ENCODE measurements at places on chromosomes 3 and 15. TPM values are rescaled to one million over a fixed set of nuclear protein-coding genes. Genes with fewer than 3 reads are reported as not detected.
A peak's percentile ranks its signal among the peaks of the same experiment; 100 is the strongest.

DNA sequence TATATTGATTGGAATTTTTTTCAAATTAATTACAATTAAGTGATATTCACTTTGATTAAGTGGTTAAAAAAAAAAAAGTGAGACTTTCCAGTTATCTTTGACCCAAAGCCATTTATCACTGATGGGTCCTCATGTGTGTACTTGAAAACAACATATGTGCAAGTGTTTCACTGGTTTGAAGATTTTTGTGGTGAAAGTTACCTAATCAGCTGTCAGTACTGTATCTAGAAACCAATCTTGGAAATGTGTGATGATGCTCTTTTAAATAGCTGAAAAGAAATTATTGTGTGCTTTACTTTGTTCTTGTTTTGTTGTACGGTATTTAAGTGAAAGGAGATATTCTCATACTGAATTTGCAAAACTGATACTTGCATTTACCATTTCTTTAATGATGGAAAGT lies 11.6 kb upstream of the XCR1 start:
- H3K4me1 ChIP-seq: peaks cover 1% of the 10 kb centered on the region
- H3K27ac ChIP-seq: no peak overlapping the region
- H3K4me3 ChIP-seq: no peak overlapping the region
- H3K36me3 ChIP-seq: peaks cover 9% of the 10 kb centered on the region
- no peak for DNase-seq
- H3K27me3 ChIP-seq: peaks cover 9% of the 10 kb centered on the region

DNA sequence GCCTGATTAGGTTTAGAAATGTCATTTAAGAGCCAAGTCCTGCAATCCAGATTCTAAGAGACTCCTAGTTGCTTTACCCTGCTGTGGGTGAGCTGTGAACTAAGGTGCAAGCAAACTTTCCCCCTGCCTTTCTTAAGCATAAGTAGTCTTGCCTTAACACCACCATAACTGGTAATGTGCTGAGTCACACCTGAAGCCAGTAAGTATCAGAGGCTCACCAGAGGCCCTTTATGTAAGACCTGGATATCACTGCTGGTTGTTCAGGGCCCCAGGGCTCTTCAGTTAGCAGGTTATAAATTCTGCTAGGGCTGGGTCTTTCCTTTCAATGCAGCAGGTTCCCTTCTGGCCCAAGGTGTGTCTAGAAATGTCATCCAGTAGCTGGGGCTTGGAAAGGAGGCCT lies 509.9 kb downstream of the VGLL3 start:
- no peak for DNase-seq
- no peaks in the 10 kb centered on the region for H3K36me3 ChIP-seq
- H3K27me3 ChIP-seq: no peaks in the 10 kb centered on the region
- no peaks in the 10 kb centered on the region for H3K4me1 ChIP-seq

DNA sequence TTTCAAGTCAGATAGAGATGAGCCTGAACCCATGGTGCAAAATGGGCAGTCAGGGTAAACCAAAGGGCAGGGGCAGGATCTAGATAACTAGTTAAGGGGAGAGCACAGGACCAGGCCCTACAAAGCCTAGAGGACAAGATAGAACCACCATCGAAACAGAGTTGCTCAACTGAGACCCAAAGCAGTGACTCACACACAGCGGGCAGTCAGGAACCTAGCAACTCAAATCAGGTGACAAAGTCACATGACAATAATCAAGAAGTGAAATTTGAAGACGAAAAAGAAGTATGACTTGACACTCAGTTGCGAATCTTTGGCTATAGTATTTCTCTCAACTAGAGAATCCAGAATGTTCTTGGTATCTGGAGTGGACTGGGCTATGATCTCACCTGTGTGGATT lies 136.0 kb upstream of the PTPRG start:
- H3K27ac ChIP-seq: no peak overlapping the region
- no peak overlapping the region for H3K4me3 ChIP-seq
- no peaks in the 10 kb centered on the region for H3K27me3 ChIP-seq
- no peaks in the 10 kb centered on the region for H3K4me1 ChIP-seq

DNA sequence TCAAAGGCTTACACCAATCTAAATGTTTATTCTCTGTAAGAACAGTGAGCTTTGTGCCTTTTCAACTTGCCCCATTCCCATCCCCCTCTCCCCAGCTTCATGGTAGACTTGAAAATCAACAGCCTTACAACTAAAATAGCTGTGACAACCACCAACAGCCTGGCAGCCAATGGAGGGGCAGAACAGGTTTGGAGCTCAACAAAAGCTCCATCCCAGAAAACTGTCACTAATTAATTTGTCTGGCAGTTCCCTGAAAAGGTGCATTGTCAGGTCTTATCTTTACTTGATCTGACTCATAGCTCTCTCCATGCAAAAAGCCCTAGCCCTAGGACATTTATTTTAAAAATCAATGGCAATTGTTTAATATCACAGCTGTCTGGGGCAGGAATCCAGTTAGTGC lies 22.6 kb downstream of the MTHFS start:
- H3K27ac ChIP-seq: no peak overlapping the region
- no peak for DNase-seq
- peaks cover 14% of the 10 kb centered on the region for H3K4me1 ChIP-seq
- H3K36me3 ChIP-seq: peaks cover 83% of the 10 kb centered on the region
- no peaks in the 10 kb centered on the region for H3K27me3 ChIP-seq
- no peak overlapping the region for H3K4me3 ChIP-seq

GRCh38 chr3:172194702-172195406 lies 155.5 kb downstream of the FNDC3B start:
- no peaks in the 10 kb centered on the region for H3K4me1 ChIP-seq
- DNase-seq: no peak
- H3K4me3 ChIP-seq: no peak overlapping the region
- no peaks in the 10 kb centered on the region for H3K27me3 ChIP-seq
- H3K36me3 ChIP-seq: peaks cover 7% of the 10 kb centered on the region

DNA sequence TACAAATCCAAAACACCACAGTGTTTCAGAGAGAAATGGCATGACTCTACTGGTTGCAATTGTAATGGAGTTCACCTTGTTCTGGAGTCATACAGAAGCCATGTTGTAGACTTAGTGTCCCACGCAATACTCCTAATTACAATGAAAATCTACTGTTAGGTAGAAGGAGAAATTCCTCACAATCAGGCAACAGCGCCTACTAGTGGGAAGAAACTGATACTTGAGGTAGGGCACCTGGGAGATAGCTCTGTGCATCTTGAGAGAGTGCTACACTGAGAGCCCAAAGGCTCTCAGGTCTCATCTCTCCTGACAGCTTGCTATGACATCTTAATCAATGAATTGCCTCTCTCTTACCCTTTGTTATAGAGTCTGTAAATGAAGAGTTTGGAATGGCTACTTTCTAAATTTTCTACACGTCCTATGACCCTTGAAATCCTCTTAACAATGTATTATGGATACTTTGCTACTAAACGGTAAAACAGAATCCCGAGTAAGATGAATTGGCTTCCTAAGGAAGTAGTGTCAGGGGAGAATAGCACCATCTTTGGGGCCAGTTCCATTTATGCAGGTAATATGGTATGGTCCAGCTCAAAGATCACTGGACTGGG lies 422.7 kb upstream of the TPRG1 start:
- peaks cover 2% of the 10 kb centered on the region for H3K36me3 ChIP-seq
- H3K27ac ChIP-seq: no peak overlapping the region
- DNase-seq: no peak
- H3K4me1 ChIP-seq: peaks cover 6% of the 10 kb centered on the region
- H3K27me3 ChIP-seq: no peaks in the 10 kb centered on the region

GRCh38 chr3:193702967-193703366 lies 110.0 kb downstream of the OPA1 start:
- H3K27ac ChIP-seq: no peak overlapping the region
- H3K36me3 ChIP-seq: peaks cover 14% of the 10 kb centered on the region
- DNase-seq: no peak
- H3K4me1 ChIP-seq: peaks cover 3% of the 10 kb centered on the region
- H3K4me3 ChIP-seq: no peak overlapping the region
- no peaks in the 10 kb centered on the region for H3K27me3 ChIP-seq

DNA sequence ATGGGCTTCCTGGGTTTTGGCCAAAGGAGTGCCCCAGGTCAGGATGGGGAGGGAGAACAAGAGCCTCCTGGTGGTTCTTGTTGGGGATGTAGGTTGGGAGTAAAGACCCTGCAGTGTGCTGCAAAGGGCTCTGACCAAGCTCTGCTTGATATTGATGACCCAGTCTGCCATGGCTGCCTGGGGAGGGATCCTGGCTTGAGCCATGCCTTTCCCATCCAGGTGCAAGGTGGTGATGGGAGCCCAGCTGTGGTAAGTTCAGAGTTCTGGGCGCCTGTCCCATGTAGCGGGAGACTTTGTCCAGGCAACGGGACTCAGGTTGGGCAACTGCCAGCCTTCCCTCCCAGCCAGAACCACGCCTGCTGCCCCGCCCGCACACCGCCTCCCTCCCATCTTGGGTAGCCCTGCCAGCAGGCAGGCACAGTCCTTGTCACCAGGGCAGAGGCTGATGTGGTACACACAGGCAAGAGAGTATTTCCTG lies 2.6 kb downstream of the GNAI2 start:
- DNase-seq: no peak
- peak overlapping the region; percentile 100 for H3K4me3 ChIP-seq
- H3K4me1 ChIP-seq: peaks cover 41% of the 10 kb centered on the region
- H3K27ac ChIP-seq: peak overlapping the region; percentile 99
- H3K27me3 ChIP-seq: no peaks in the 10 kb centered on the region
- H3K36me3 ChIP-seq: peaks cover 20% of the 10 kb centered on the region

GRCh38 chr3:54654776-54655175 lies 273.1 kb downstream of the LRTM1 start:
- no peaks in the 10 kb centered on the region for H3K27me3 ChIP-seq
- no peaks in the 10 kb centered on the region for H3K36me3 ChIP-seq
- no peaks in the 10 kb centered on the region for H3K4me1 ChIP-seq
- H3K27ac ChIP-seq: no peak overlapping the region

DNA sequence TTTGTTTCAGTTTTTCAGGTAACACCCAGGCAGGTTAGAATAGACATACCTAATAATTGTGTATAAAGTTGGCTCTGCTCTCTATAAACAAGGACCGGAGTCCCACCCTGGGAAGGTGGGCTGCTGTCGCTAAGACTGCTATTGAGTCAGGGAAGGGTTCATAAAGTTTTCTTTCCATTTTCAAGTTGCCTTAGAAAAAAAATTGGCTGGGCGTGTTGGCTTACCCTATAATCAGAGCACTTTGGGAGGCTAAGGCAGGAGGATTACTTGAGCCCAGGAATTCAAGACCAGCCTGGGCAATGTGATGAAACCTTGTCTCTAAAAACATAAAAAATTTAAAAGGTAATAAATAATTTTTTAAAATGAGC lies 11.3 kb upstream of the PIAS1 start:
- H3K27ac ChIP-seq: no peak overlapping the region
- H3K27me3 ChIP-seq: peaks cover 25% of the 10 kb centered on the region
- no peaks in the 10 kb centered on the region for H3K36me3 ChIP-seq
- peaks cover 2% of the 10 kb centered on the region for H3K4me1 ChIP-seq
- DNase-seq: no peak

DNA sequence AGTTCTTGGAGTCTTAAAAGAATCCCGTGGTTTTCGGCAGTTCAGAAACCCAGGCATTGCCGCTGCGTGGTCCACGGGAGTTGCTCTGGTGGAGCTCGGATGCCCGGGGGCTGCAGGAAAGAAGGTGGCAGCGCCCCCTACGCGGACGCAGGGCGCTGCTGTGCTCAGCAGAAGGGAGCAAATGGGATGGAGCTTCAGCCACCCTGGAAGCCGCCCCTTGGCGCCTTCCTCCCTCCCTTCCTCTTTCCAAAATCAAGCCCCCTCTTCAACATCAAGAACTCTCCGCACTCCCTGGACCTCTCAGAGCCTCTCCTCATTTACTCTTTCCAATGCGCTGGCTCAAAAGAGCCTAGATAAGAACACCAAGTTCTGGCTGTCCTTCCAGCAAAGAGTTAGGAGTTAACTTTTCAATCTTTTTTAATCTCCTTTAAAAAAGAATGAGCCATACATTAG lies 880 bp upstream of the CHRNA7 start:
- peaks cover 3% of the 10 kb centered on the region for H3K4me1 ChIP-seq
- H3K4me3 ChIP-seq: peak overlapping the region; percentile 50
- peaks cover 76% of the 10 kb centered on the region for H3K27me3 ChIP-seq
- H3K27ac ChIP-seq: no peak overlapping the region

GRCh38 chr3:182248349-182248880 lies 536.7 kb downstream of the SOX2 start:
- H3K27ac ChIP-seq: no peak overlapping the region
- no peaks in the 10 kb centered on the region for H3K4me1 ChIP-seq
- no peak for DNase-seq
- H3K4me3 ChIP-seq: no peak overlapping the region
- peaks cover 5% of the 10 kb centered on the region for H3K27me3 ChIP-seq

DNA sequence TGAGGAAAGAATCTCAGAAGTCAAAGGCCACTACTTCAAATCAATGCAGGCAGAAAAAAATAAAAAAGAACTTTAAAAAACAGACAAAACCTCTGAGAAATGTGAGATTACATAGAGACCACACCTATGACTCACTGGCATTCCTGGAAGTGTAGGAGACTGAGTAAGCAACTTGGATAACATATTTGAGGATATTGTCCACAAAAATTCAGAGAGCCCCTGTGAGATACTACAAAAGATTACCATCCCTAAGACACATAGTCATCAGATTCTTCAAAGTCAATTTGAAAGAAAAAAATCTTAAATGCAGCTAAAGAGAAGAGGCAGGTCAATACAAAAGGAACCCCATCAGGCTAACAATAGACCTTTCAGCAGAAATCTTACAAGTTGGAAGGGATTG lies 887.3 kb downstream of the NTRK3 start:
- no peaks in the 10 kb centered on the region for H3K36me3 ChIP-seq
- no peak overlapping the region for H3K27ac ChIP-seq
- H3K4me1 ChIP-seq: no peaks in the 10 kb centered on the region
- no peak overlapping the region for H3K4me3 ChIP-seq

DNA sequence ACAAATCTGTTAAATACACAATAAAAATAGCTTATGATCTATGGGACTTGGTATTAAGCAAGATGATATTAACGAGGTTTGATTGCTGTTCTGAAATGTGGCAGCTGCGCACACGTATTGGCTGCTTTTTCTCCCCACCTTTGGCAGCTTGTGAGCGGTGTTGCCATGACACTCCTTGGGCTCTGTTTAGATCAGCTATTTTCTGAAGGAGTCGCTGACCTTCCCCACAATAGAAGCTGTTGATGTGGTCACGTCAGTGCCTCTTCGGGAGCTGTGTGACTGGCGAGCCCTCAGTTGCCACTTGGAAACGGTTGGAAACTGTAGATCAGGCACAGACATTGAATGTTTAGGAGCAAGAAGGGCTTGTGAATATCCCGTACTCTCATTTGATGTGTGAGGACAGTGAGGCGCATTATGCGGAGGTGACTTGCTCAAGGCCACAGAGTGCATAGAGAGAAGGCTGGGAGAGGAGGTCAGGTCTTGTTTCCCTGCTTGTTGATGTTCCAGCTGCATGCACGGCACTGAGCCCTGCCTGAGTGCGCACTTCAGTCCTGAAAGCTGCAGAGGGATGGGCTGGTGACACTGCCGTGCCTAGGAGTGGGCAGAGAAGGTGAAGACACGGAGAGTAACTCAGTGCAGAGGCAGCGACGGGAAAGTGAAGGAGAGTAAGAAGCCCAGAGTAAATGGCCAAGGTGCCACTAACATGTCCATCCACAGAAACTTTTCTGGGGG lies 198.4 kb downstream of the LPP start:
- DNase-seq: no peak
- H3K36me3 ChIP-seq: peaks cover 18% of the 10 kb centered on the region
- no peaks in the 10 kb centered on the region for H3K27me3 ChIP-seq
- H3K4me1 ChIP-seq: peaks cover 2% of the 10 kb centered on the region
- no peak overlapping the region for H3K27ac ChIP-seq

The RYK gene
- 23.4 TPM for total RNA-seq

The KNG1 gene
- total RNA-seq: not detected

The TJP1 gene
- not detected for total RNA-seq

The EPHB1 gene
- 0.39 TPM for total RNA-seq

The FRMD5 gene
- not detected for total RNA-seq

The CLDN1 gene
- not detected for total RNA-seq

The NPRL2 gene
- 55.8 TPM for total RNA-seq

The ABHD17C gene
- total RNA-seq: 2.1 TPM

The ATXN7 gene
- 91.8 TPM for total RNA-seq

The ITIH4 gene
- 29.2 TPM for total RNA-seq

The GRAMD2A gene
- total RNA-seq: not detected

The GOLGA8T gene
- 2.6 TPM for total RNA-seq

The SIDT1 gene
- 48.3 TPM for total RNA-seq

The CHCHD6 gene
- total RNA-seq: 5.6 TPM
